ENCODE measurements at places on chromosomes 12 and 14.

DNA sequence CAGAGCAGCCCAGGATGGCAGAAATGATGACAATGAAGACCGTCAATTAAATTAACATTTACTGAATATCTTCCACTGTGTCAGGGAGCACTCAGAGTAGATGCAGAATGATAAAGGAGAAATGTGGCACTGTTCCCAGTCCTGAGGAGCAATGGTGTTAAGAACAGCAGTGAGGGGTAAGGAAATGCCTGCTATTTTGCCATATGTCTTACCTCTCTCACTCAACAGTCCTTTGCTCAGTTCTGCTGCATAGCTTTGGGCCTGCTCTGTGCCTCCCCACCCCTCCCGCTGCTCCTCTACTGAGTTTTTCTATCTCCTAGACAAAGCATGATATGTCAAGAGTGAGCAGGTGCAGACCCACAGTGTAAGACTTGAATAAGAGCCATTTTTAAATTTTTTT lies 318.8 kb downstream of the NAV3 start:
- DNase-seq = no peak

GRCh38 chr12:990661-991349 lies at the start of gene ERC1:
ERC1 (plus strand) TSS chr12:991223; CDS start chr12:1027904, 36,681 bp downstream.
- DNase-seq = peak; percentile 54

DNA sequence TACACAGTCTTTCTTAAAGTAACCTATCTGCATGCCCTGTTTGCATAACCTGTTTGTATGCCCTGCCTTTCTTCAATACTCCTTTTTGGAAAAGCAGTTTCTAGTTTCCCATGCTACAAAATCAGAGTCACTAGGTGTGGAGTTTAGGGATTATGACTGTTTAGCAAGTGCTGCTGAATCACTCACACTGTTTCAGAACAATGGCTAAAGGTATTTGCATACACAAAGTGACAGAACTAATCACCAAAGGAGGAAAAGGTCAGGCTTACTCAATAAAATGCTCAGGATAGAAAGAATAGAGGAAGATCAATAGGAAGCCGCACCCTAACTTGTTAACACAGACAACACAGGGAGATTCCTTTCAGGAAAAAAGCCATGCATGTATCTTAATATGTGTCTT lies 19.4 kb downstream of the EGLN3 start:
- no peak for DNase-seq

GRCh38 chr12:60194678-60195077 lies 598.8 kb downstream of the SLC16A7 start:
- no peak for DNase-seq

- DNase-seq = no peak
These were observed 120.9 kb upstream of the BCL2L14 start for GRCh38 chr12:11949738-11950411.

- no peak for DNase-seq
These were observed 323.0 kb downstream of the VRK1 start for GRCh38 chr14:97120204-97120603.

DNA sequence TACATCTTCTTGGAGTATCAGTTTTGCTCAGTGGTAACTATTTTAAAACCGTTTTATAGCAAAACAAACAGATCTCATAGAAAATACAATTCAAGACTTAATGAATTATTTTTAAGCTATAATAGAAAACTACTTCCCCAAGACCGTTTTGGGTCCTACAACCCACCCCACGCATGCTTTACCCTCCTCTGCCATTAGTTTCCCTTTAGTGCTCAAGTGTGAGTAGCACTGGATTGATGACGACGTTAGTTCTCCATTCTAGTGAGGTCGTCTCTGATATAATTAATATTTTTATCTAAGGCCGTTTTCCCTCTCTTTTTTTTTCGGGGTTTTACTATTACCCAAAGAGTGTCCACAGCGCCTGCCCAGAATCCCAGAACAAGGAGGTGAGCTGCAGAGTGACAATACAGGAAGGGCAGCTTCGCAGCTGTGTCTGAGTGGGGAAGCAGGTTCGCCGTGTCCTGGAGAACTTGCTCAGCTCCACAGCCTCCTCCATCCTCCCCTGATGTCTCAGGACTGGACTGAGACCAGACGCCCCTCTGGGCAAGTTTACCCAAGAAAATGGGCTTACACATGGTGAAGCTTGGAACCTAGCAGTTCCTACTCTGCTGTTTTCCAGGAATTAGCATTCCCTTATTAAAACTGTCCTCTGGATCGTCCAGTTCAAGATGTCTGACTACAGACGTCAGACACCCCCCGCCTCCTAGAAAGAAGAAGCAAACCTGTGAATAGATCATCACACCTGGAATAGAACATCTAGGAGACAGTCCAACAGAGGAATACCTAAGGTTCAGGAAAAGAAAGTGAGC lies 31.9 kb upstream of the MON2 start:
- no peak for DNase-seq

- no peak for DNase-seq
These were observed 90.2 kb downstream of the FUT8 start for GRCh38 chr14:65502676-65503124.

- DNase-seq = no peak
These were observed 100.9 kb downstream of the DICER1 start for GRCh38 chr14:95056476-95056875.

GRCh38 chr12:93976024-93976423 lies 172.4 kb upstream of the PLXNC1 start:
- no peak for DNase-seq

DNA sequence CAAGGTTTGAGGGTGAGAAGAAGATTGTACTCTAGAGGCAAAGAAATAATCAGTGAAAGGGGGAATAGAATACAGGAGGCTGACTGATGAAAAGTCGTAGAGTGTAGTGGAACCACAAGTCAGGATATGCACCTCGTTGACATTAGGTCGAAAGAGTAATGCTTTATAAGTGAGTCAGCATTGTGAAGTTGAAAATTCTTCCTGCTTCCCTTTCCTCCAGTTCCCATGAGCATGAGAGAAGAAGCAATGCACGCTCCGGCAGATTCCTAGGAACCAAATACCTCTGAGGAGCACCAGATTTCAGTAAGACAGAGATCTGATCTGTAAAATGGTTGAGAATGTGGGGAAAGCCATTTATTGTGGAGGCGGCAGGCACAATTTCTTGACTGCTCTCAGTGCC lies 16.5 kb downstream of the CCER1 start:
- DNase-seq = no peak

DNA sequence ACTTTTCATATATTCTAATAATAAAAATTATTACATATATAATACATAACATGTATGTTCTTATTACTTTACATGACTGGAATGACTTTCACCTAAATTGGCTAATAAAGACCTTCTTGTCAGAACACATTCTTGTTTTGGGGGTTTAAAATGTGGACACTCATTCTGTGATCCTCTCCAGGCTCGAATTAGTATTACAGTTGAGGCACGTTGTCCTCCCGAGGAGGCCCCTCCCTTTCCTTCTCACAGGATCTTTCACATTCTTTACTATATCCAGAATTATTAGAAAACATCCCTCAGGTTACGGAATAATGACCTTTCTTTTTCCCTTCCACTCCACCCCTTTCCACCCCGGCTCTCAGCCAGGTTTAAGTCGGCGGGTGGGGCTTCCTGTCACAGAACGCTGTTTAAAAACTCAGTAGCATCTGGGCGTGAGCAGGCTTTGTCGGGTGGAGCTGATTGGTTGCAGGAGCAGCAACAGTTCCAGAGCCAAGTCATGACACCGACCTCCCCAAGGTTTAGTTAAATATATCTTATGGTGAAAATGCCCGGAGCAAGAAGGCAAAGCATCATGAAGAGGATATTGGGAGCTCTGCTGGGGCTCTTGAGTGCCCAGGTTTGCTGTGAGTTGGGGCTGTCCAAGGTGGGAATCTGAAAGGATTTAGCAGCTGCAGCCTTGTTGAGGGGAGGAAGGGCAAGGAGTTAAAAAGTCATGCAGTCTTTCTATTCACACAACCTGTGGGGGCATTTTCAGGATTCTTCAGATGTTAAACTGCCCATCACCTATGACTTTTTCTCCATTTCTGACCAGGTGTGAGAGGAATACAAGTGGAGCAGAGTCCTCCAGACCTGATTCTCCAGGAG lies 396.7 kb upstream of the OR4E1 start:
- DNase-seq = no peak

GRCh38 chr12:1842183-1842904 lies 22.0 kb downstream of the LRTM2 start:
- DNase-seq = no peak

GRCh38 chr12:2958432-2959191 lies 585 bp upstream of the TEAD4 start:
- DNase-seq = no peak

GRCh38 chr12:96048393-96048969 lies 13.1 kb upstream of the LTA4H start:
- no peak for DNase-seq

GRCh38 chr12:124684496-124684895 lies 117.1 kb upstream of the NCOR2 start:
- no peak for DNase-seq

DNA sequence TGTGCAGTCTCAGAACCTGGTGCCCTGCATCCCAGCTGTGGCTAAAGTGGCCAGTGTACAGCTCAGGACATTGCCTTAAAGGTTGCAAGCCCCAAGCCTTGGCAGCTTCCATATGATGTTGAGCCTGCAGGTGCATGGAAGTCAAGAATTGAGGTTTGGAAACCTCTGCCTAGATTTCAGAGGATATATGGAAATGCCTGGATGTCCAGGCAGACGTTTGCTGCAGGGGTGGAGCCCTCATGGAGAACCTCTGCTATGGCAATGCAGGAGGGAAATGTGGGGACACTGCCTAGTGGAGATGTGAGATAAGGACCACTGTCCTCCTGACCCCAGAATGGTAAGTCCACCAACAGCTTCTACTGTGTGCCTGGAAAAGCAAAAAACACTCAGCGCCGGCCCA lies 17.9 kb upstream of the CNIH1 start:
- DNase-seq = no peak

- DNase-seq = no peak
These were observed 4.4 kb downstream of the IPO8 start for GRCh38 chr12:30691122-30691879.

DNA sequence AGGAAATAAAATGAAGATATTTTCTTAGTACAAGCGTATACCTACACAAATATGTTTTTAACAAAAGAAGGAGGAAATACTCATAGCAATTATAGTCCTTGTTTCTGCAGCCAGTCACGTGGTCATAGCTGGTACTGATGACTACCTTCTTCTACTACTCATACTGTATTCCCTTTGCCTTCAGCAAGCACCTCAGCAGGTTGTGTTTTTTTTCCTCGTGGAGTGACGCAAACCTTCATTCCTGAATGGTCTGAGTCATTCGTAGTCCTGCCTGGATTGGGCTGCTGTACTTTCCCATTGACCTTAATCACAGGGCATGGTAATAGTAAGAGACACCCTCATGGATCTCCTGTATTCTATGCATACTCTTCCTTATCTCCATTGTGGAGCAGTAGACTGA lies 25.7 kb upstream of the SLC16A7 start:
- no peak for DNase-seq

GRCh38 chr12:119683816-119684215 lies 15.9 kb downstream of the PRKAB1 start:
- no peak for DNase-seq

DNA sequence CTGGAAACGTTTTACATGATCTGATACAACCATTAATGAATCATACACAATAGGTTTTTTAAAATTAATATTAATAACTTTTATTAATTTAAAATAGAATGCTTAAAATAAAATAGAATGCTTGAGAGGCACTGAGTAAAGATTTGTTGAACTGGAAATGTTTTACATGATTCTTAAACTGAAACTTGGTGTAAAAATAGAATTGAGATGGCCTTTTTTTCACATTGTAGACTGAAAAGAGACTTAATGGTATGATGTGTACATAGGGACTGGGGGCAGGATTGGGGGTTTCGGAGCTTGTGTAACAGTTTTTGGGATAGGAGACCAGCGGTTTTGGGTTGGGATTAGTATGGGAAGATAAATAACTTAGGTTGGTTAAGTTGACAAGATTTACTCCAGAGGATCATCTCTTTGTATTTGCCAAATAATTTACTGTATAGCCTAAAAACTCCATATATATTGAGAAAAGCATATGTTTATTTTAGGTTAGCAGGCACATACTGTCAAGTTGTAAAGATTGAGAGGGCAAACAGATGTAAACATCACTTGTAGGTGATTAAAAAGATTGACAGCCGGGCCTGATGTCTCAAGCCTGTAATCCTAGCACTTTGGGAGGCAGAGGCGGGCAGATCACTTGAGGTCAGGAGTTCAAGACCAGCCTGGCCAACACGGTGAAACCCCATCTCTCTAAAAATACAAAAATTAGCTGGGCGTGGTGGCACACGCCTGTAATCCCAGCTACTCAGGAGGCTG lies 2.0 kb upstream of the ZNF410 start:
- no peak for DNase-seq

GRCh38 chr14:60573943-60574495 lies 65.1 kb downstream of the SIX6 start:
- no peak for DNase-seq

DNA sequence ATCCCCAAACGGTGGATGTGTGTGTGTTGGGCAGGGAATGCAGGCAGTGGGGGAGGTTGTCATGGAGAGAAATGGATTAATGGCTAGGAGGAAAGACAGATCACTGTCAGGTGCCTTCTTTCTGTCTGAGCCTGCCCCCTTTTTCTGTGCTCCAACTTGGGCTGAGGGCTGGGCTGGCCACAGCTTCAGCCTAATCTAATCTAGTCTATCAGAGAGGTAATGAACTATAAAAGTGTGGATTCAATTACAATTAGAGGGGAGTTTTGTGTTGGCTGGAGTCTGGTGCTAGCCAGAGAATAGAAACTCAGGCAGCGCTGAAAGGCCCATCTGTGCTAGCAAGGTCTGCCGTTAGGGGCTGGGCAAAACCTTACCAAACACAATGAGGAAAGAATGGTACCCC lies 41.2 kb downstream of the NEUROD4 start:
- DNase-seq = no peak

DNA sequence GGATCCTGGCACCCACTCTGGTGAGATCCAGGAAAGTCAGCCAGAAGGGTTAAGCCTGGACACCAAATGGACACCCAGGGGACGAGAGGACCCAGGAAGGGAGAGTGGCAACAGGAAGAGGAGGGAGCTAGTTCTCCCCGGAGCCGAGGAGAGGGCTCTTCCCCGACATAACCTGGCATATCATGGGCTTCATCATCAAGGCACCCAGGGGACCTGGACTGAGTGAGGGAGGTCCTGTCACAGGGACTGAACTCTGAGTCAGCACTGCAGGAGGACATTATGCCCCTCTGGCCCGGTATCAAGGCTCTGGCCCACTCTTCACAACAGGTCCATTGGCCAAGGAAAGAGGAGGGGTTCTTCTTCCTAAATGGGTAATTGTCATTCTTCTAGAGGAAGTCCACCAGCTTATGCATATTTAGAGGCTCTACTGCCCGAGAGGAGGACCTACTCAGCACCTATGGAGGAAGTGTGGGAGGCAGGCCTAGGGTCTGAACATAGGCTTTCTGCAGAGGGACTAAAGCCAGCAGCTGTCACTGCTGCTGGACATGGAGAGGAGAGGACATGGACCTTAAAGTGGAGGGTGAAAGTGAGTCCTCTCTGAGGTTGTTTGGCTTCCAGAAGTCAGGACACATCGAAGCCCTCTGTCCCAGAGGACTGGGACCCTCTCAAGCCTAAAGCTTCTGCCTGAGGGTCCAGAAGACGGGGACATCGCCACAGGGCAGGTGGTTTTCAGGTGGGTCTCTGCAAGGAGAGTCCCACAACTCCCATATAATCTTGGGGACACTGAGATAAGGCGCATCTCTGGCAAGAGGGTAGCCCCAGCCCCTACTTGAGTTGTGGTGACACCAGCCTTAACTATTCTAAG lies 18.6 kb downstream of the ISCA2 start:
- DNase-seq = peak; percentile 46
